H9 (cell line): ENCODE measurements at places on chromosomes 12 and 14. TPM values are rescaled to one million over a fixed set of nuclear protein-coding genes. Genes with fewer than 3 reads are reported as not detected.

Gene KIF26A
- 43.0 and 44.2 TPM in 2 replicates for total RNA-seq

GRCh38 chr14:64417055-64417770 lies 29.1 kb downstream of the MTHFD1 start:
- no peak for DNase-seq

DNA sequence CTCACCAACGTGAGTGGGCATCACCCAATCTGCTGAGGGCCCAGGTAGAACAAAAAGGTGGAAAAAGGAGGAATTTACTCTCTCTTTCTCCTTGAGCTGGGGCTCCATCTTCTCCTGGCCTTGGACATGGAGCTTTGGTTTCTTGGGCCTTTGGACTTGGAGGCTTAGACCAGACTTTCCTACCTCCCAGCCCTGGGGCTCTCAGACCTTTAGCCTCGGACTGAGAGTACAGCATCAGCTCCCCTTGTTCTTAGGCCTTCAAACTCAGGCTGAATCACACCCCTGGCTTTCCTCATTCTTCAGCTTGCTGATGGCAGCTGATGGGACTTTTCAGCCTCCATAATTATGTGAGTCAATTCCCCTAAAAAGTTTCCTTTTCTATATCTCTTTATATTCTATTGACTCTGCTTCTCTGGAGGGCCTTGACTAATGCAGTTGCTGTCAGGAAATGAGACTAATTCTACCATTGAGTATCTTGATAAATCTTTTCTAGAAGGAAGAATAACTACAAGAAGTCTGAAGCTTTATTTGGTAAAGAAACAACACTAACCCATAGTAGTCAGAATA lies 15.9 kb upstream of the CLEC4E start:
- DNase-seq: no peak

DNA sequence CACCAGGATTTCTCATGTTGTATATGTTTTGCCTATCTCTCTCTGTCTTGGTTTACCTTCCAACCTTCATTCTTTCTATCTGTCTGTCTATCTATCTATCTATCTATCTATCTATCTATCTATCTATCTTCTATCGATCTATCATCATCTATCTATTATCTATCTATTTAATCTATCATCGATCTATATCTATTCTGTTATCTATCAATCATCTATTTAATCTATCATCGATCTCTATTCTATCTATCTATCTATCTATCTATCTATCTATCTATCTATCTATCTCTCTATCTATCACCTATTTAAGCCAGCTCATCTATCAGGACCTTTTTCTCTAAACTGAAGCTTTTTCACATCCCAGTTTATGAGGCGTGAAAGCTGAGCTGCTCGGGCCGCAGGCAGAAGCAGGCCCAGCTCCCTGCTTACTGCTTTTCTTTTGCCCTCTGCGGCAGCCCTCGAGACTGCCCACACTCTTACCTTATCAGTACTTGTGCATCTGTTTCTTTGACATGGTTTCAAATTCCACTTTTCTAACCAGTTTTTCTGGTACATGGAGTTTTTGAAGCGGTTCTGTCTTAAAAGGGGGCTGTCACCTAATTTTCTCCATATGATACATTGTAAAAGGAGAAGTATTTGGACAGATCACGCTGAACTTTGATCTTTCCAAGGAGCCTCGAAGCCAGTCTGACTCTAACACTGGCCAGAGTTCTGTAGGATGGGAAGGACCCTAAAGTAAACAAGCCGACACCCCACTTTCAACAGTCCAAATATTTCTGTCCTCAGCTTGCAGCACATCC lies 44.4 kb upstream of the GSG1 start:
- no peak for DNase-seq

GRCh38 chr14:55430024-55430690 lies 10.3 kb downstream of the TBPL2 start:
- DNase-seq: no peak

Gene SYNDIG1L
- 0.22 and 0.33 TPM in 2 replicates for total RNA-seq

DNA sequence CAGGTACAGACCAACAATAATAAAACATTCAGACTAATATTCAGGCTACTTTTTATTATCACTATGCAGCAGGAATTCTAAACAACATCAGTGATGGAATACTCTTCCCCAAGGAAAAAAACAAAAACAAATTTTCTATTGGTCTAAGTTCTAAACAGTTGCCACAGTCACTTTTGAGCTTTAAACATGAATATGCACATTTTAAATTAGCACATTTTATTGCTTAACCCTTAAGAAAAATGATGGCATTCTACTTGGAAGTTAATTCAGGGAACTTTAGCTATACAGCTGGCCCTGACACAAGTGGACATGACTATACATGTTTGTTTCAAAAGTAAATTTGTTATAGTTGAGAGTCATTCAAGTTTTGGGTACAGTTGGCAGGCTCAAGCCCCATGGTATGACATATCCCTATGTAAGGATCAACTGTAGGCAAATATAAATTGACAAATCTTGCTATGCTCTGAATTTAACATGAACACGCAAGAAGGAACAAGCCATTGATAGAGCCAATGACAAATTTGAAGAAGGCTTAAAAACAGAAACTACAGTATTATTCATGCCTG lies 224.3 kb upstream of the AMIGO2 start:
- DNase-seq: no peak

DNA sequence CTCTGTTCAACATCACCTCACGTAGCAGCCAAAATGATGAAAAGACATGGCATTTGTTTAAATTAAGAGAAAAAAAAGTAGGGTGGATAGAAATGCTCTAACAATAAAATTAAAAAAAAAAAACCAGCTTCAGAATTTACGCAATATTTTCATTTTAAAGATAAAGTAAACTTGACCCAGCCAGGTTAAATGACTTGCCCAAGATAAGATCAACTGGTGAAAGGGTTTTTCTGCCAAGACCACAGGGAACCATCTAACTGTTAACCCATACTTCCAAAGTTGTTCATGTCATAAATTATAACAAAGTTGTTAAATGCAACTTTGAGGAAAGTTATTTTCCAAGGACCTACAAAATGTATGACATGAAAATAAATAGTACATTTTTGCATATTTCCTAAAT lies 129.6 kb upstream of the SOX5 start:
- DNase-seq: no peak

GRCh38 chr14:67850066-67850830 lies 30.7 kb downstream of the RAD51B start:
- no peak for DNase-seq

- DNase-seq: peak; percentile 76
Observed at GRCh38 chr12:44774815-44775411, 101.2 kb downstream of the NELL2 start.

DNA sequence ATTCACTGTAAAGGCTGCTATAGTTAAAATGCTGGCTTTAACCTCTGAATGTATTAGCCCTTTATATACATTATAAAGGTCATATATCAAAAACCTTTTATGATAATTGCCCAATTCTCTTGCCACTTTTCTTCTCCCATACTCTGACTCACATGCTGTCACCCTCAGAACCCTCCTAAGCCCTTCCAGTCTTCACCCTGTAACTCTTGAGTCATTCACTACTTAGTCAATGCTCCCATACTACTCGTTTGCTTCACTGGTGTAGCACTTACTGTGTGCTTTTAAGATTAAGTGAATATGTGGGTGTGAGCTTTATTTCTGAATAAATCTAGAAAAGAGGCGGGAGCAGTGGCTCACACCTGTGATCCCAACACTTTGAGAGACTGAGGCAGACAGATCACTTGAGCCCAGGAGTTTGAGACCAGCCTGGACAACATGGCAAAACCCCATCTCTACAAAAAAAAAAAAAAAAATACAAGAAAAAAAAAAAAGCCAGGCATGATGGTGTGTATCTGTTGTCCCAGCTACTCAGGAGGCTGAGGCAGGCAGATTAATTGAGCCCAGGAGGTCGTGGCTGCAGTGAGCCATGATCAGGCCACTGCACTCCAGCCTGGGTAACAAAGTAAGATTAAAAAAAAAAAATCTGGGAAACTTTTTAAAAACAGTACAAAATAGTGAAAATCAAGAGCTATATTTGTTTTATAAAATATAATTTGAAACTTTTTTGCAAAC lies 37.6 kb downstream of the SPATA7 start:
- no peak for DNase-seq

DNA sequence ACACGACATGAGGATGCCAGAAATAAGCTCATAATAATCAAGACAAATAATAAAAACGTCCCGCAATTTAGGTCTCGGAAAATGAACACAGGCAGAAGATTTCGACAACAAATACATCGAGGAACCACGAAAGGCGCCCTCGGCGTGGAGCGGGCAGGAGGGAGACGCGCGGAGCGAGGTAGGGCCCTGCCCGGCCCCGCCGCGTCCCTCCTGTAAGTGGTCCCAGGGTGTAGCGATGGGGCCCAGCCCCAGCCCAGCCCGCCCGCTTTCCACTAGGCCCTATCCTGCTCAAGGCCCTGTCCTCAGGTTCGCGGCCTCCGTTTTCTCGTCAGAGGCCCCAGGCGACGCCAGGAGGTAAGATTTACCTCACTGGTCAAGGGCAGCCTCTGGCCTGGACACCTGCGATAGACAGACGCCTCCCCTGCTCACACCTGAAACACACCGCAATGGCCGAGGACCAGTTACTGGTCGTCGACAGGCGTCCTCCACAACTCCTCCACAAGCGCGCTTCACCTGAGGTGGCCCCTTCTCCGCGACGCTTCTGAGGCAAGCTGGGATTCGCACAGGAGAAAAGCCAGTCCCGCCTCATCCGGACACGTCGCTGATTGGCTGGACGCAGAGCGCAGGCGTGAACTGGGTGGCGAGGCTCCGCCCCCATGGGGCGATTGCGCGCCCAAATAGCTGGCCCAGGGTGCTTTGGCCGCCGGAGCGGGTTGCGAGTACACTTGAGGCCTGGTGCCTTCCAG lies at the start of gene SYCP3:
TSS of gene SYCP3 (minus strand) at position 543 of the 746 bp plus-strand sequence. CDS start 1,527 bp downstream, outside the sequence.
- DNase-seq: peak; percentile 54

GRCh38 chr14:48857366-48857765 lies 728.8 kb downstream of the RPS29 start:
- no peak for DNase-seq

DNA sequence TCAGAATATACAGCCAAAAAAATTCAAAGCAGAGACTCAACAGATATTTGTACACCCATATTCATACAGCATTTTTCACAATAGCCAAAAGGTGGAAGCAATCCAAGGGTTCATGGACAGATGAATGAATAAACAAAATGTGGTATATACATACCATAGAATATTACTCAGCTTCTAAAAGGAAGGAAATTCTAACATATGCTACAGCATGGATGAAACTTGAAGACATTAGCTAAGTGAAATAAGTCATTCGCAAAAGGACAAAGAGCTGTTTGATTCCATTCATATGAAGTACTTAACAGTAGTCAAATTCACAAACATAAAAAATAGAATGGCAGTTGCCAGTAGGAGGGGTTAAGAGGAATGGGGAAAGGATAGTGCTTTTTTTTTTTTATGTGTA lies 91.8 kb upstream of the ARID2 start:
- DNase-seq: no peak

Gene RTN1
- total RNA-seq: 0.92 and 1.8 TPM in 2 replicates

Gene CAPS2
- 3.9 and 4.3 TPM in 2 replicates for total RNA-seq

- DNase-seq: peak; percentile 53
Observed at GRCh38 chr12:63844391-63845341, at the start of gene SRGAP1. Gene SRGAP1 (plus strand): TSS chr12:63844700. CDS start chr12:63844817, 117 bp downstream.

Gene LHX5
- 1.9 and 2.1 TPM in 2 replicates for total RNA-seq

- no peak for DNase-seq
Observed at GRCh38 chr14:102279282-102279681, 25.7 kb downstream of the MOK start.

- no peak for DNase-seq
Observed at GRCh38 chr12:131988054-131988796, 38.5 kb downstream of the EP400 start.

DNA sequence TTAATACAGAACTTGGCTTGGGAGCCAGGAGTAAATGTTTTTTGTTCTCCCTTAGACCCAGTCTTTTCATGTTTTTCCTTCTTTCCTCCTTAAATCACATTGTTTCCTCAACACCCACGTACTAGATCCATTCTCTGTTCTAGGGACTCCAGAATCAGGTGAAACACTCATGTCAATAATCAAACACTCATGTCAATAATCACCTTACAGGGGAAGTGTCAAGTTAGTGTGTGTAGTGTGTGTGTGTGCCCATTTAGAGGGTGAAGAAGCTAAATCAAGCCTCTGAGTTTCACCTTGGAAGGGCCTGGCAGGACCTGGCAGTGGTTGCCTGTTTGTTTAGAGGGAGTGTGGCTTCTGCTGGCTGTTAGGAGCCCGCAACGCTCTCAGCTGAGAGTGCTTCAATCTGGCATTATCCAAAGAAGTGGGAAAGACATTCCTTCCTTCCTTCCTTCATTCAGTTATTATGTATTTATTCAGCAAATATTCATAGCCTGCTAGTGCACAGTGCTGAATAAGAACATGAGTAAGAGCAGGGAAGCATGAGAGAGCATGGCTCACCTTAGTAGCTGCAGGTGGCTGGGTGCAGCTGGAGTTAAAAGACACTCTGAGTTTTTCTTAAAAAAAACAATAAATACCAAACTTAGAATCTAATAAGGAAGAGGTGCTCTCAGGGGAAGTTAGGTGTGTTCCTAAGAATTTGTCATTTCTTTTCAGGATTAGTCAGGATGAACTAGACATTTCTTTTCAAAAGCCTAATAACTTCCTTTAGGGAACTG lies 17.6 kb upstream of the EID3 start:
- DNase-seq: no peak

Gene DPY19L2
- 4.9 and 6.1 TPM in 2 replicates for total RNA-seq
